ENCODE measurements at places on chromosomes 4 and X.

GRCh38 chr4:72564184-72564583, 4.8 kb downstream of the ADAMTS3 start:
- no peak for DNase-seq

- DNase-seq, result no peak
These were observed 164.7 kb upstream of the SLIT2 start for GRCh38 chr4:20086799-20087521.

DNA sequence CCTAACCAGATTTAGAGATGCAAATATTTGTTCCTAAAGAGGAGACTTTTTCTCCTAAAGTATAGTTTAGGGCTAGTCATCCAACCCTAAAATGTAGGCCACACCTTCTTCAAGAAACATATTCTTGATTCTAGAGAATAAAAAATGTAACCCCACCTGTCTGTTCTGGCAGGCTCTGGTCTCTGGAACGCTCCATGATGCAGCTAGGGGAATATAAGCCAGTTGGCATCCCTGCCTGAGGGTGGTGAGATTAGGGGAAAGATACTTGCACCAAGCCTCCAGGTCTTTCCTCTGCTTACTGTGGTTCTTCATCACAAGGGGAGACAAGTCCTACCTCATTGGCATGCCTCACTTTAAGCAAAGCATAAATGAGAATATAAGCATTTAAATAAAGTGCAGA, 21.2 kb upstream of the TBC1D9 start:
- DNase-seq, result no peak

DNA sequence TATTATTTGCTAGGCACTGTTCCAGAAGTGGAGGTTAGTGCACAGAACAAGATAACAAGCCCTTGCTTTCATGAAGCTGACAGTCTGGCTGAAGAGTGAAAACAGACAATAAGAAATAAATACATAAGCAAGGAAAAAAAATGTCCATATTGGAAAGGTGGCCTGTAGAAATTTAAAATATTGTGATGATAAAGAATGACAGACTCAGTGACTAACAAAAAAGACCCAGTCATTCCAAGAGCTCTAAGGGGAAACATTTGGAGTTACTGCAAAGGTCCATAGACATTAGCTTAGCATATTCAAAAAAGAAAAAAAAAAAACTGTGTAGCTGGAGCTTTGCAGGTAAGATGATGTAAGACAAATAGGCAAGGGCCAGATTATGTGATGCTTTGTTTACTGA, 1.0 kb upstream of the ANTXR2 start:
- no peak for DNase-seq

DNA sequence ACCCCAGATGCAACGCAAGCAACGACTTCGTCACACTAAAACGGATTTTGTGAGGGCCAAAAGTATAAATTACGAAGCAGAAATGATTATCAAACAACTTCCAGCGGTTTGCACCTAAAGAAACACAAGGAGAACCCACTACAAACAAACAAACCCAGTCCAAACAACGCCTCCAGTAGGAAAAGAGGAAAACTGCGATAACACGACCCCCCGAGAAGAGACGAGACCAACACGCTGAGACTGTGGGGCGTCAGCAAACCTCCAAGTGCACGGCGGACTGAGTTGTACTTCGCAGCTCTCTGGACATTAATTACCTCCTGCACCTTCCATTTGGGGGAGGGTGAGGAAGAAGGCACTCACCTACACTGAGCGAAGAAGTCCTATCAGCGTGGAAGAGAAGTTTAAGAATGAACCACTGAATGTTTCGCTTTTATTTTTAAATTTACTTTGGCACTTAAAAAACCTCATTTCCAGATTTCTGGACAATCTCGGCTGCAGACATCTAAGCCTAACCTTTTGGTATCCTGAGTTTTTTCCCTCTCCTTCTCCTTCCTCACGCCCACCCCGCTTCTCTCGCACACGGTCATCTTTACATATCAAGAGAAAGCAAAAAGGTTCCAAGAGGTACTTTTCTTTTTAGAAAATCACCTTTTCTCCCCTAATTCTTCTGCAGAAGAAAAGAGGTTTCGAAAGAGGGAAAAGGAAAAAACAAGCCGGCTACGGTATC, at the start of gene MAB21L2:
Gene MAB21L2, plus strand, starts transcription at position 6 of the 727 bp plus-strand sequence. CDS start 879 bp downstream, outside the sequence.
- DNase-seq, result no peak

DNA sequence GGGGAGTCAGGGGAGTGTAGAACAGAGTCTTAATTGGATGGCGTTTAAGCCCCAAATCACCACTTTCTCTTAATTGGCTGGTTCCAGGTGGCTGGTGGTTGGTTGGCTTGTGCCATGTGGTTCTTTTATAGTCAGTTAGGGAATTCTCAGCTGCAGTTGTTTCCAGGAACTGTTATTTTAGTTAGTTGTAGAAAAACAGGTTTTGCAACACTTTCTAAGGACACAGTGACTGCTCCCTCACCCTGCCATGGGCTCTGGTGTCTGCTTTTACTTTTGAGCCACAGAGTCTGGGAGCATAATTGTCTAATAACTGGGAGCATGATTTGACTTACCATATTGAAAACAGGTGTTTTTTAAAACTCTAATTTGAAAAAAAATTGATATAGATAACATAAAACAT, 75.8 kb upstream of the PCDH18 start:
- no peak for DNase-seq

DNA sequence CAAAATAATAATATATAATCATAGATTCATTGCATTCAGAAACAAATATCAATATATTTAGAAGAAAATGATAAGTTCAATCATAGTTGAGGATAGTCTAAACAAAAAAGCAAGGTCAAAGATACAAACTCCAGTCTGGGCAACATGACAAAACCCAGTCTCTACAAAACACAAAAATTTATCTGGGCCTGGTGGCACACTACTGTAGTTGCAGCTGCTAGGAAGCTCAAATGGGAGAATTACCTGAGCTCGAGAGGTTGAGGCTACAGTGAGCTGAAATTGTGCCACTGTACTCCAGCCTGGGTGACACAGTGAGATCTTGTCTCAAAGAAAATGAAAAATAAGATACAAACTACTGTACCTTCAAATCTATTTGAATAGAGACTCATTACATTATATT, 52.7 kb upstream of the ANXA10 start:
- DNase-seq, result no peak

DNA sequence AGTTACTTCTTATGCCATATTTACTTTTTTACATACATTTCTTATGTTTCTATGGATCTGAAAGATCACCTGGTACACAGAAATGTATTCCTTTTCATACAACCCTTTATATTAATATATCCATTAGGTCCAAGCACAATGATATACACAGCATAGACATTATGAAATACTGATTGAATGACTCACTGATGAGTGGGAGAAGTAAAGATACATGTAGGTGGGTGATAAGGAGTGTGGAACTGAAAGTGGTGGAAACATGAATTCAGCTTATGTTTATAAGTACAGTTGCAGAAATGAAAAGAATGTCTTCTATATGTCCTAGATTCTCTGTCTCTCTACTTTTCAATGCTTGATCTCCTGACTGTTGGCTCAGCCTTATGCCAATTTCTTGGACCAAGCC, 87.9 kb downstream of the YIPF7 start:
- no peak for DNase-seq

- DNase-seq, result no peak
These were observed 7.9 kb upstream of the UGT2B4 start for GRCh38 chr4:69503558-69503957.

- DNase-seq, result no peak
These were observed 847.8 kb upstream of the SLIT2 start for GRCh38 chr4:19403786-19404370.
